ENCODE measurements at places on chromosomes 16 and 17.

GRCh38 chr16:28168991-28169554, 42.7 kb downstream of the XPO6 start:
- DNase-seq, result no peak

DNA sequence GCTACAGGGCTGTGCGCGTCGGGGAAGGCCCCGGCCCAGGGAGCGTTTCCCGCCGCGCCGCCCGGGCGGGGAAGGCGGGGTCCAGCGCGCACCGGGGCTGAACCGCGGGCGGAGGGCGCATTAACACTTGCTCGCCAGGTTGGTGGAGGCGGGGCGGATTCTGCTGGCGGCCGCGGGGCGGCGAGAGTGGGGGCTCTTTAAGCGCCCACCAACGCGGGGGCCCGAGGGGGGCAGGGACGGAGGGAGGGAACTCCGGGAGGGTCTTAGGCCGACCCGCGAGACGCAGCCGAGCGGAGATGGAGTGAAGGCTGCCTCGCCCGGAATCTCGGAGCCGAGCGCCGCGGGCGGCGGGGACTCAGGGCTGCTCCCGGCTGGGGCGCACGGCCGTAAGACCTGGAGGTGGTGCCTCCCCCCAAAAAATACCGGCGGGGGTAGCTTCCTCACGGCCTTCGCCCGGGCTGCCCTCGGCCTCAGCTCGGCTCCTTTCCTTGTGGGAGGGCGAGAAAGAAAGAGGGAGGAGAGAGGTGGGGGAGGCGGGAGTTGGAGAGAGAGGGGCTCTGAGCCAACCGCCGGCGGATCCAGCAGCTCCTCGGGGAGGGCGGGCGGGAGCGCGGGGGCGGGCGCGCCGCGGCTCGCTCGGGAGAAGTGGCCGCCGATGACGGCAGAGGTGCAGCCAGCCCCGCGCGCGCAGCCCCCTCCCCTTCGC, 415 bp upstream of the FOXF1 start:
- DNase-seq, result no peak

DNA sequence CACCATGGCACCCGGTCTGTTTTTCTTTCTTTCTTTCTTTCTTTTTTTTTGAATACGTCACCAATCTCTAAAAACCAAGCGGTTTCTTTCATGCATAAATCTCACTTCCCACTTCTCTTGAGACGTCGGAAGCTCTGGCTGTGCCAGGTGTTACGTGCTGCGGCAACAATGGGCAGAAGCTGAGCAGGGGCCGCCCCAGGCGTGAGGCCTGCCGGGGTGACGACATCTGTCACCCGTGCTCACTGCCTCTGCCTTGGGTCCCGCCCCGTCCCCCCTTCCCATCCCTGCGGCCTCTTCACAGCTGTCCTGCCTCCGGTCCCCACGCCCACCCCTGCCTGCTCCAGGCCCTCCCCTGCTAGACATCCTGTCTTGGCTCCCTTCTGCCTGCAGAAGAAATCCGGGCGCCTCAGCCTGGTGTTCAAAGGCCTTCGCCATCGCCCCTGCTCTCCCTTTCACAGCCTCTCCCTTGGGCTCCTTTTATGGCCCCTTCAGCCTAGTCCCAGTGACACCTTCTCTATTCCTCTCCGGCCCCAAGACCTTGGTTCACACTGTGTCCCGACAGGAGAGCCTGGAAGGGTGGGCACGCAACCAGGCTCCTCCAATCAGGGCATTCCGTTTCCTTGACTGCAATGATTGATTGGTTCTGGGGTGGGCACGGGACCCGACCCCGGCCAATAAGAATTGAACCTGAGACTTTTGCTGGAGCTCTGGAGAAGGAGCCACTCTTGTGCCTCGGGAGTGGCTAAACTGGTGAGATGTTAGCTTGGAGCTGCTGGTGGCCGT, 4.8 kb downstream of the P2RX1 start:
- peak; percentile 85 for DNase-seq

DNA sequence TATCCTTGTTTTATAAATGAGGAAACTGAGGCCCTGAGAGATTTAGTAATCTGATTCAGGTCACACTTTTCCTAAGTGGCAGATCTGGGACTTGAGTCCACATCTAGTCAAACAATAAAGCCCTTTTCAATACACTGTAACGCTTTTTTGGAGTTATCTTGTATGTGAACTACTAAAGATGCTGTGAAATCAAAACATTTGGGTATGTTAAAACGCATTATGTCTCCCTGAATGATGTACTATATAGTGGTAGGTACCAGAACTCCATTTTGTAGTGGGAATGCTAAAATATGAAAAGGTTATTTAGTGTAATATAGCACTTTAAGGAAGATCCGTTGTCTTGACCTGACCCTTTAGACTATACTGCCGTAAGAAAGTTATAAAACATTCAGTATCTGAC, 57.2 kb downstream of the NACA2 start:
- DNase-seq, result no peak

GRCh38 chr16:79164388-79164995, 436.0 kb downstream of the MAF start:
- DNase-seq, result no peak

All from posterior vena cava (tissue), 2 donors.